ENCODE measurements at places on chromosomes 7 and 10.

- DNase-seq: peak; percentile 82
These were observed 14.4 kb upstream of the AHCYL2 start for GRCh38 chr7:129210256-129210988.

DNA sequence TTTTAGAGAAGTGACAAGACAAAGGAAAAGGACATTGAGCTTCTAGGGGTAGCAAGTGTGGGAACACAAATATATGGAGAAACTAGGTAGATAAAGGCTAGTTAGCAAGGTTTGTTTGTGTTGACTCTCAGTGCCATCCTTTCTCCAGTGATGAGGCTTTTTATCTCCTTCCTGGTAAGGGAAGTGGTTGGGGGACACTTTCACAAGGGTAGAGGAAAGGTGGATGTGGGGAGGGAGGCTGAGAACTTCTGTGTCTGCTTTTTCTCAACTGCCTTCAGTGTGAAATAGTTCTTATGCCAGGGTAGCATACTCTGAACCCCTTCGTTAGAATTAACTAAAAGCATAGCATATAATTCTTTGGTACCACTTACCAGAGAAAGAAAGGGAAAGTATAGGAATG is 93.0 kb upstream of the STRIP2 start:
- no peak for DNase-seq

- DNase-seq: no peak
These were observed 425.8 kb upstream of the STEAP1 start for GRCh38 chr7:89728481-89728880.

GRCh38 chr7:120833546-120833945 is 24.4 kb downstream of the TSPAN12 start:
- DNase-seq: no peak

DNA sequence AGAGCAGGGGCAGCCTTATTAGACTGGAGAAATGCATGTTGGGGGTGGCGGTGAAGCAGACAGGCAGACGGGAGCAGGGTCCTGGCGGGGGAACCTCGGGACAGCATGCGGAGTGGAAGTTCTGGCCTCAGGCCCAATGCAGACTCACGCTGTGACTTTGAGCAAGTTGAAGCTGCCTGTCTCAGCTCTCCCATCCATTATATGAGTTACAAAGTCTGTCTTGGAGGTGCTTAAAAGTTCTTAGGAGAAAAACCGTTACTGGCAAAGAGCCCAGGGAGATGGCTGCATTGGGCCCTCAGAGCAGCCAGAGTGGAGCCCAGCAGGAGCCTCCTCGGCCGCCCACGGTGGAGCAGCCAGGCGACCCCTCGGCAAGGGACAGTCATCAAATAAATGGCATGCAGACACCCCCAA is 509.5 kb downstream of the PLXNA4 start:
- DNase-seq: no peak

DNA sequence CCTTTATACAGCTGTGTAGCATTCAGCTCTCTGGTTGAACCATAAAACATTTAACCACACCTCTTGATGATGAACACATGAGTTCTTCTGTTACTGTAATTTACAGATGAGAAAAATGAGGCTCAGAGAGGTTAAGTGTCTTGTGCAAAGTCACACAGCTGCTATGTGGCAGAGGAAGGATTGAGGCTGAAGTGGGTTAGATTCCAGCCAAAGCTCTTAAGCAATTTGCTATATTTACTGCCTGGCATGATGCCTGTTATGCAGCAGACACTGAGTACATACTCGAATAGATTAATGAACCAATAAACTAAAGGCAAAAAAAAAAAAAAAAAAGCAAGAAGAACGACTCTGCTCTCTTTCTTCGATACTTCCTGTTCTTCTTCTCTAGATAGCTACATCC is 35.7 kb downstream of the GFRA1 start:
- DNase-seq: no peak

DNA sequence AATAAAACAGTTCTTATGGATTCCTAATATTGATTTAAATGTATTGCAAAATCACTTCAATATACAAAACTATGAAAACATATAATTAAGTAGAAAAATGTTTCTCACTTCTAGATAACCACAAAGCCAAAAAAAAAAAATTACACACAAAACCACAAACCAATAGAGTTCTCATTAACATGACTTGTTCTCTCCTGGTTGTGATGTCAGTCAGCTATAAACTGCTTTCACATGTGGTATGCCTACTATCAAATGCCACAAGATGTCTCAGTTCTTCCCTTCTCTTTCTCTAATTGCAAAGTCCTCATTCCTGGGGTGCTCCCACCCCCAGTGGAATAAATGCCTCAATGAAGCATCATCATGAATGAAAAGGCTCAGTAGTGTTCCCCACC is 16.6 kb downstream of the GNAI1 start:
- DNase-seq: no peak

- no peak for DNase-seq
These were observed 138.0 kb downstream of the PARD3 start for GRCh38 chr10:34677132-34677531.

DNA sequence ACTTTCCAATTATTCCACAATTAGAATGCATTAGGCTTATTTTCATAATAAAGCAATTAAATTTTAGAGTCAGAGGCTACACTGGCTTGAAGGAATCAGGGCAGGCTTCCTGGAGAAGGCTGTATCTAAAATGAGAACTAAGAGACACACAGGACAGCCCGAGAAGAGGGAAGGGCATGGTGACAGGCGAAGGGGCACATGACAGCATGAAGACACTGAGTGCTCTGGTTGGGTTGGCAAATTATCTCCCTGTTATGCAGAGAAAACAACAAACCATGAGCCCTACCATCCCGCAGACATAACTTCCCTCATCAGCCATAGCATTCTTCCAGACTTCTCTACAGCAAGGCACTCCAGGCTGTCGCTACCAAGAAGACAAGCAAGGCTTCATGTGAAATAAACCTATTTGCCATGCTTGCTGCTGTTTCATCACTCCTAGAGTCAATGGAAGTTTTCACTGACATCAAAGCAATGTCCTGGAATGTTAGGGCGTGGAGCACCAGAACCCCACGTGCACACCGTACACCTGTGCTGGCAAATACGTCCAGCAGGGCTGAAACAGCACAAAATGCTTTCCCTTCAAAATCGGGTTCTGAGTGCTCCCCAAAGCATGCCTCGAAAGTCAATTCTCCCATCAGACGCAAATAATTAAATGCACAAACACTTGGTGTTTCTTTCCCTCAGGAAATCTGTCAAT is 21.3 kb downstream of the VOPP1 start:
- no peak for DNase-seq

DNA sequence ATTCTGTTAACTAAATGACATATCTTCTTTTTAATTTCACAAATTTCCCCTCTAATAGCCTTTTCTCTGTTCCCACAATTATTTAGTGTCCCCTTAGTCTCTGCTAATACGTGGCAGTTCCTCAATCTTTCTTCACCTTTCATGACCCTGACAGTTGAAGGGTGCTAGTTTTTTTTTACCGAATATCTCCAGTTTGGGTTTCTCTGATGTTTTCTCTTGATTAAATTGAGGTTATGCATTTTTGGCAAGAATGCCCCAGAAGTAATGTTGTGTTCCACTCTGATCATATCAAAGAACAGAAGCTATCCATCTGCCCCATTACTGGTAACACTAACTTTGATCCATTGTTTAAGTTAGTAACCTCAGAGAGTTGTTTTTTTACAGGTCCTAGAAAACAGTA is 133.6 kb upstream of the ASAH2 start:
- no peak for DNase-seq

DNA sequence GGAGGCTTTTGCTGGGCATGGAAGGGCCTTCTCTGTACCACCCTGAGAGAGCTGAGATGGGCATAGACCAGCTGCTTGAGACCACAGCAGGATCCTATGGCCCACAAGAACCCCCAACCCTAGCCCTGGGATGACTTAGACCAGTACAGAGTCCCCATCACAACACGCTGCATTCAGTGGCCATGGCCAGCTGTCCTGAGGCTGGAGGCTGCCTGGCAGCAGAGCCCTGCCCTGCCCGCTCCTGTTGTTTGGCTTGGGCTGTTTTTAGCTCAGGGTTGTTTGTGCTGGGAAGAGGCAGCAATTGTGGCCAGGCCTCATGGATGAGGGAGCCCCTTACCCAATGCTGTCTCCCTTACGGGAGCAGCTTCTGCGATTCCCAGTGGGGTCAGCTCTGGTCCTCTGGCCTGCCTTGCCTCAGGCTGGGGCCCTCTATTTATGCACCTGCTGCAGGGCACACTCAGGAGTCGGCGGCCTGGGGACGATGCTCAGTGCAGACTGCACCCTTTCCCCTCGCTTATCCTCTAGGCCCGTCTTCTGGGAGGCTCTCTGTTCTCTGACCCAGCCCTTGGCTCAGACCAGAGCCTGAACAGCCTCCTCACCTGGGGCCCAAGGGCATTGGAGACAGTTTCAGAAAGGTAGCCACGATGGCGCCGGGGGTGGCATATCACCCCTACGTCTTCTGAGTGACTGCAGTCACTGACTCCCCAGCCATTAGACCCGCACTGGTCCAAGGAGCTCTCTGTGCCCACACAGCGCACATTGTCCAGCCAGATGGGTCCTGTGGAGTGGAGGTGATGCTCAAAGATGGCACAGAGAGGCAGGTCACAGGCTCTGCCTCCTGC is 6.3 kb downstream of the LOXL4 start:
- no peak for DNase-seq

DNA sequence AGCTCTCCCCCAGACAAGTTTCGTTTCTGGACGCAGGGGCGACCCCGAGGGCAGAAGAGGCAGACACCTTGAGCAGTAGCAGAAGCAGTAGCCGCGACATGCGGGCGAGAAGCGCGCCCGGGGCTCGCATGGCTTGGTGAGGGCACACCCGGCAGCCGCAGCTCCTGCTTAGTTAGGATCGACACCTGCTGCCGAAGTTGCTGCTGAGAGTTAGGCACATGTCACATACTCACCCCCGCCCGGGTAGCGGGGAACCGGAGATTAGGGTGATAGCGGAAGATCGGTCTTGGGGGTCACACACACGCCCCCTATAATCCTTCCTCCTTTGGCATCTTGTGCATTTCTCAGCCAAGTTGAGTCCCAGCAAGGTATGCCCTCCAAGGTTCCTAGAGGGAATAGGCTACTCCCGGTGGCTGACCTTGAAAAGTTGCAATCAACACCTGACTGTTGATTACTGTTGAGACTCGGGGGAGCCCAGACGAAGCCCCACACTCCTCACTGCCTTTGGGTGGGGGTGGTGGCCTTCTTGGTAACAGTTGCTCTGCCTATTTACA is 668 bp downstream of the GPR37 start:
- peak; percentile 21 for DNase-seq

- DNase-seq: no peak
These were observed 43.5 kb downstream of the PUS7 start for GRCh38 chr7:105478606-105479005.
